NCI-H526 (cell line): ENCODE measurements at places on chromosomes 6 and 20.

DNA sequence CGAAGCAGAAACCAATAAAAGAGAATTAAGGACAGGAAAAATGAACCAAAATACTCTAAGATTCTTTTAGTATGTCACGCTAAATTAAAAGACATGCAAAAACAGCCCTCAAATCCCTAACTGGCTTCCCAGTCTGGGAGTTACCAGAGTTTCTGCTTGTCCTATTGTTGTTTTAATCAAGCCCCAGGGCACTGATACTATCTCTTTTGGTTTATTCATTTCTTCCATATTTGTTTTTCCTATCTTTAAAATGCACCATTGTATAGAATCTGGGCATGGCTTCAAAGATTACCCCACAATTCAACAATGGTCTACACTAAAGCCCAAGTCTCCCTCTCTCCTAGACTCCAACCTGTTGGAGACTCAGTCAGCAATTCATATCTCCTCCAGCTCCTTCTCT lies 169.1 kb downstream of the MYLK4 start:
- DNase-seq, result peak; percentile 0

- DNase-seq, result no peak
Observed at GRCh38 chr20:44028868-44029847, 114.5 kb downstream of the TOX2 start.

- DNase-seq, result no peak
Observed at GRCh38 chr20:52031563-52032303, 159.8 kb downstream of the ZFP64 start.

- DNase-seq, result no peak
Observed at GRCh38 chr20:41185013-41185757, 47.8 kb downstream of the PLCG1 start.

DNA sequence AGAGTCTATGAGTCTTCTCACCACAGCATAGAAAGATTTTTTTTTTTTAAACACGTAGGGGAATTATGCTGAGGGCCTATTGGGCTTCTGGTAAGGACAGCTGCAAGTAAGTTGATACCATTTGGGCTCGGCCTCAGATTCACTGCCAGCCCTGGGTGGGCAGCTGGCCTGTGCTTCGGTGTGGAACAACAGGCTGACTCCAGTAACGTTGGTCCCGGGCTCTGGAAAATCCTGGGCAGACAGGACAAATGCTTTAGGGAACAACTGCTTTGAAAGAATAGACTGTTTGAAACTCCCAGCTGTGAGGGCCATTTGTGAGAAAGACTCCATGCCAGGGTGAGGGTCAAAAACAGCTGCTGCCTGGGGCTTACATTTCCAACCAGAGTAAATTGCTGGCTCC lies 366.5 kb downstream of the QKI start:
- no peak for DNase-seq

- peak; percentile 9 for DNase-seq
Observed at GRCh38 chr6:2259002-2259494, 13.6 kb upstream of the GMDS start.

GRCh38 chr6:128339635-128340450 lies 180.6 kb downstream of the PTPRK start:
- no peak for DNase-seq

DNA sequence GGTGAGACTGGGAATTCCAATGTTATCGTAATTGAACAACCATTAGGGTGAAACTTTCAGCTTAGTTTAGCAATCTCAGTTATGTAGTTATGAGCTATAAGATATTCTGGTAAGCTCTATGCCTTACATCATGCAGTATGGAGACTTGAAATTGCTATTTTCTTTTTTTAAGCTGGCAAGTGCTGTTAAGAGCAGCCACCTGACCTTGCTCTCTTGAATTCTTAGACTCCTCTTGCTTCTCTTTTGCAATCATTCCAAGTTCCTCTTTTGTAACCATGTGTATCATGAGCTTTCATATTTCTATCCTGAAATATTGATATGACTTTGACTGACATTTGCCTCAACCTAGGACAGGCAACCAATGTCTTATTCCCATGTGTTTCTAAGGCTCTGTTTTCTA lies 446.3 kb upstream of the SLC35B3 start:
- DNase-seq, result no peak

DNA sequence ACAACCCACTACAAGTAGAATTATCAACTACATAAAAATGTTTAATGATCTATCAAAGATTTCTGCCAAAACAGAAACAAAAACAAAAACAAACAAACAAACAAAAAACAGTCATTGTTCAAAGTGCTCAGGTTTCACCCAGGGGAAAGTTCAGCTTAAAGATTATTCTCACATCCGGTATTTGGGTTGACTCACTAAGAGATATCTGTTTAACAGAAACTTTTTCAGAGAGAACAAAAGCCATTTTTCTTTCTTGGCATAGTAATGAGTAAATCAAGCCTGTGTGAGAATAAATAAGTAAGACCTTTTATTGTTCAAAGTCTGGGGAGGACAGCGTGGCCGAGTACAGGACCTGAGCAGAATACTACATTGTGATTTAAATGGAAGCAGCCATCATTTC lies 143.6 kb downstream of the RCAN2 start:
- DNase-seq, result no peak

DNA sequence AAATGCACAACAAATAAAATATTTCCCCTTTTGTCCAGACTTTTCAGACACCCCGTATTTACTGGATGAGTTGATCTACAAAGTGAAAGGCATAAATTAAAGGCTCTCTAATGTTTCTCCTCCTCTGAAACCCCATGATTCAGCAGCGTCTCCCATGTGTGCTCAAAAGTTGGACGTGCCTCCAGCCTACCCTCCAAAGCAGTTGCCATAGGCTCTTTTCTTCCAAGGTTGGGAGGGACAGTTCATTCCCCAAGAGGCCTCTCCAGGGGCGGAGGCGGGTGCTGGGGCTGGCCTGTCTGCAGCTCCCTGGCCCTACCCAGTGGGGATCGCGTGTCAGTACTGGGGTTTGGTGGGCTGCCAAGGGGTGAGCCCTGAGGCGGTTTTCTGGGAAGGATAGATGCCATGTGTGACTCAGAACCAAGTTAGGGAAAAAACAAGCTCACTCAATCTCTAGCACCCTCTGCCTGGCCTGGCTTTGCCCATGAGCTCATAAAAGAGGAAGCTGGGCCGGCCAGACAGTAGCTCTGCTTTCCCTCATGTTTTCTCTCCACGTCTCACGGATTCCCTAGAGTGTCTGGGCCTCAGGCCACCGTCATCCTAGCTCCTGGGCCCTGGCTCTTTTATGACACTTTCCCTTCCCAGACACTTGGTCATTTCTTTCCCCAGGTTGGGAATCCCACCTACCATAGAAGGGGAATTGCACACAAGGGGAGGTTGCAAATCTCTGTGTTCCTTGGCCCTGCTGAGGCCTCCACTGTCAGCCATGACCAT lies 8.0 kb upstream of the IER3 start:
- DNase-seq, result no peak

DNA sequence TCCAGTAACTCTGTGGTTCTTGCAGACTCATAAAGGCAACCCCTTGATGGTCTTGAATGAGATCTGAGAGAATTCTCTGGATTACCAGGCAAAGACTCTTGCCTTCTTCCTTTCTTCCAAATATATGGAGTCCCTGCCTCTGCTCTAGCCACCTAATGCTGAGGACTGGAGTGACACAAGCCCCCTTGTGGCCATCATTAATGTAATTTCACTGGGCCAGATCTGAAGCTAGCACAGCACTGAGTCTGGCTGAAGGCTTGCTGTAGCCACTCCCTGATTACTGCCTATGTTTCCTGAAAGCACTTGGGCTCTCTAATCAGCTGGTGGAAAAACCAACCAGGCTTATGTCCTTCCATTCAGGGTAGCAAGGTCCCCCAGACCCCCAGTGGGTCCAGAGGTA lies 559.3 kb upstream of the IRAK1BP1 start:
- peak; percentile 17 for DNase-seq

DNA sequence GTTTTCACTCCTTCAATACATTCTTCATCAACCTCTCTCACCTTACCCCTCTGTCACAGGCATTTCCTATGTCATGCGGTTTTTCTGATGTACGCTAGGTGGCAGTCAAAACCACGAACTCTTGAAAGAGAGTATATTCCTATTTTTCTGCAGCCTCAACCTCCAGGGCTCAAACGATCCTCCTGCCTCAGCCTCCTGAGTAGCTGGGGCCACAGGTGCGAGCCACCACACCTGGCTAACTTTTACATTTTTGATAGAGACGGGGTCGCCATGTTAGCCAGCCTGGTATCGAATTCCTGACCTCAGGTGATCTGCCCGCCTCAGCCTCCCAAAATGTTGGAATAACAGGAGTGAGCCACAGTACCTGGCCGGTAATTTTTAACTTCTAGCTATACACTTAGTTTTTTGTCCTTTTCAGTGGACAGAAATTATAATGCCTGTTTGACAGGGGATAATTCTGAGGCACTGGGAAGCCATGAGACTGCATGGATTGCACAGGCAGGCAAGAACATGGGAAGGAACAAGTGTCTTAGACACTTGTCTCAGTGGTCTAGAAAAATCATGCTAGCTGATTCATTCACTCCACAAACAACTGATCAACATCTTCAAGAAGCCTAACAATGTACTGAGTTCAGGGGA lies 22.5 kb upstream of the HFE start:
- peak; percentile 61 for DNase-seq

DNA sequence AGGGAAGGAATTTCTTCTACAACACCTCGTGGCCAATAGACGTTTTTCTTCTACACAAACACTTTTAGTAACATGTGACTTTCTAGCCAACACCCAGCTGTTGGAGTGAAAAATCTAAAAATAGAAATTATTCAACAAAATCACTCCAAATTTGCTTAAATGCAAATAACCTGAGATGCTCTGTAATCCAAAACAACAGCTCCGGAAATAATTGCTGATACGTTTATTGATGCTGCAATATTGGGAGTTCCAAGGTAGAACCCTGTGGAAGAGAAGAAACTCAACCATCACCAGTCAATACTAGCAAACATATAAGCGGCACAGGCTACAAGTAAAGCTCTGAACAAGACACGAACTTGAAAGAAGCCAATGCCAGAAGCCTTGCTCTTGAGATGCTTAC lies 230.6 kb downstream of the ALDH8A1 start:
- DNase-seq, result no peak

DNA sequence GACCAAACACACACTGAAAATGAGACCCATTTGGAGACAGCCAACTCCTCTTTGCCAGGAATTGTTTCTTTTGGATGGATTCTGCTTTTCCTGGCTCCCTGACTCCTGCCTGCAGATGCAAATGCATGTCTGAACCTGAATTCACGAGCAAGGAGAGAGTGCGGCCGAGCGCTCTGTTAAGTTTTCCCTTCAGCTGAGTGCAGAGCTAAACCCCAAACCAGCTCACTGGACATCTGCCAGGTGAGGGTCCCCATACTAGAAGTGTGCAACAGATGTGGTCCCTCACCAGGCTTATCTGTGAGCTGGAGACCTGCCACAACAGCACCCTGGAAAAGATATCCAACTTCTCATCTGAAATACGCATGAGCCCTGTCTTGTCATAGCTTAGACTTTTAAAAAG lies 59.0 kb downstream of the CD164 start:
- no peak for DNase-seq

DNA sequence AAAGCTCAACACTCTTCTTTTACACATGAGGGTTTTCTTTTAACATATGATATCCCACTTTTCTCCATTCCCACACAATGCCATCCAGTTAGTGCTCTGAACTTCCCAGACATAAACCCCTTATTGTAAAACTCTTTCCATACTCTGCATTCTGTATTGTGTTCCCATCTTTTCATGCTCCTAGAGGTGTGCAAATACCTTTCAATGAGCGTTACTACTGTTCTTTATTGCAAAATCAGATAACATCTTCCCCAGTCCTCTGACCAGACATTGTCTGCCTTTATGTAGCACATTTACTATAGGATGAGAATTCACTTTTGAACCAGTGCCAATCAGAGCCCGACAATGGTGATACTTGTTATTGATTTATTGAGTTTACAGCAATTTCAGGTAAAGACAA lies 296.2 kb downstream of the GRIK2 start:
- no peak for DNase-seq

- DNase-seq, result no peak
Observed at GRCh38 chr6:113370508-113371502, 486.3 kb upstream of the MARCKS start.

GRCh38 chr20:51554538-51555165 lies 12.1 kb upstream of the NFATC2 start:
- no peak for DNase-seq

DNA sequence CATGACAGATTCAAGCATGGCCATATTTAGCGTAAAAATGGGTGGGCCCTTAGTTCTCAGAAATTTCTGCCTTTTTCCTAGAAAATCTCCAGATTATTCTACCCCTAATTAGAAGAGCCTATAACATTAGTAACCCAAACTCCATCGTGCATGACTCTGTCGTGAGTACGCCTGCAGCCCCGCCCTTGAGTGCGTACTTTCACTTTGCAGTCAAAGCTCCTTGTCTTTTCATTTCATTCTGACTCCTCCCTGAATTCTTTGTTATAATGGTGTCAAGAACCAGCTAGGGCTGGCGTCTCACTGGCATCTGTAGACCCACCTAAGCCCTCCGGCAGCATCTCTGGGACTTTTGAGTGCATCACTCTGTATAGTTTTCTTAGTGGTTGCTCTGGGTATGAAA lies 61.7 kb upstream of the NOX3 start:
- no peak for DNase-seq

DNA sequence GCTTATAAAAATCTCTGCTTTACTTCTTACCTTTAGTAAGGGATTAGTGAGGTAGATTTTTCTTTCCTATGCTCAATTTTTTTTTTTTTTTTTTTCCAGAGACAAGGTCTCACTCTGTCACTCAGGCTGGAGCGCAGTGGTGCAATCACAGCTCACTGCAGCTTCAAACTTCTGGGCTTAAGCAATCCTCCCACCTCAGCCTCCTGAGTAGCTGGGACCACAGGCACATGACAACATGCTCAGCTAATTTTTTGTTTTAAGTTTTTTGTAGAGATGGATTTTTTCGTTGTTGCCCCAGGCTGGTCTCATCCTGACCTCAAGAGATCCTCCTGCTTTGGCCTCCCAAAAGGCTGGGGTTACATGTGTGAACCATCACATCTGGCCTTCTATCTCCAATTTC lies 58.9 kb upstream of the RREB1 start:
- no peak for DNase-seq

DNA sequence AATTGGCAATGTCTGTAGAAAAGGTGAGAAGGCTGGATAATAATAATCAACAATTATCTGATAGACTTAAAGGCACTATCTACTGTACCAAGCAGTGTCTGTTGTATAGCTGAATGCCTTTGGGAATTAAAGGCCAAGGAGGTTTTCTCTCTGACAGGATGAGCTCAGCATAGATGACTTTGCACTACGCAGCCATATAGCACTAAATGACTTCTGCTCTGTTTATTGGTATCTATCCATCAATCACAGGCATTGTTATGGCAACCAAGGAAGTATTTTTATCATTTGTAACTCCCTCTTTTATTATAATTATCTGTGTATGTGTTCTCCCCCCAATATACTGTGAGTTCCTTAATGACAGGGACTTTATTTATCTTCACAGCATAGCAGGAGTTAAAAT lies 654.3 kb downstream of the PHF3 start:
- no peak for DNase-seq

GRCh38 chr6:26026833-26027490 lies 60.3 kb upstream of the HFE start:
- DNase-seq, result peak; percentile 98
